Cardiac septum (tissue), 1 donor: ENCODE measurements at places on chromosomes 12 and 14. TPM values are rescaled to one million over a fixed set of nuclear protein-coding genes. Genes with fewer than 3 reads are reported as not detected.

The PLEKHD1 gene
- total RNA-seq: 0.13 TPM

DNA sequence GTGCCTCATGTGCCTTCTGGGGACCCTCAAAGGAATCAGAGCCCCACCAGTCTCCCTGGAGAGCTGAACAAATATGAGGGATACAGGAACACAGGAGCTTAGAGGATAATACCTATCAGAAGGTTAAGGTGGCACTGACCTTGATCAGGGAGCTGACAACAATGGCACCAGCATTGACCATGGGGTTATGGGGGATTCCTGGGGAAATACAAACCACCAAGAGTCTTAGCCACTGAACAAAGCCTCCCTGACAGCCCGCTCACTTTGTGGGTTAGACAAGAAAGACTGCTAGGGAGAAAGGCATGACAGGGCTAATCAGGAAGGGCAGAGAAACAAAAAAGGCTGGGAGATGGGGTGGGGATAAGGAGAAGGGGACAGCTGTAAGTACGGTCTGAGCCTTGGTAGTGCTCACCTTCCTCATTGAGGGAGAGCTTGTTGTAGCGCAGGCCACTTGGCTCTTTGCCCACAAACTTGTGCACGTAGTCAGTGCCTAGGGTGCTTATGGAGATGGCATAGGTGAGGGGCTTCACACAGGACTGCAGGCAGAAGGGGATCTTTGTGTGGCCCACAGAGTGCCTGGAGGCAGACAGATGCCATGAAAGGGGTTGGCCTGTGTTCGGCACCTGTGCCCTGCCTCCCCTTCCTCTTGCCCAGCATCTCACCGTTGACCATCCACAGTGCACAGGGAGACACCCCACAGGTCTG lies 9.3 kb downstream of the SPRYD4 start:
- DNase-seq: no peak

GRCh38 chr14:50955373-50956043 lies 11.2 kb upstream of the PYGL start:
- DNase-seq: peak; percentile 81

DNA sequence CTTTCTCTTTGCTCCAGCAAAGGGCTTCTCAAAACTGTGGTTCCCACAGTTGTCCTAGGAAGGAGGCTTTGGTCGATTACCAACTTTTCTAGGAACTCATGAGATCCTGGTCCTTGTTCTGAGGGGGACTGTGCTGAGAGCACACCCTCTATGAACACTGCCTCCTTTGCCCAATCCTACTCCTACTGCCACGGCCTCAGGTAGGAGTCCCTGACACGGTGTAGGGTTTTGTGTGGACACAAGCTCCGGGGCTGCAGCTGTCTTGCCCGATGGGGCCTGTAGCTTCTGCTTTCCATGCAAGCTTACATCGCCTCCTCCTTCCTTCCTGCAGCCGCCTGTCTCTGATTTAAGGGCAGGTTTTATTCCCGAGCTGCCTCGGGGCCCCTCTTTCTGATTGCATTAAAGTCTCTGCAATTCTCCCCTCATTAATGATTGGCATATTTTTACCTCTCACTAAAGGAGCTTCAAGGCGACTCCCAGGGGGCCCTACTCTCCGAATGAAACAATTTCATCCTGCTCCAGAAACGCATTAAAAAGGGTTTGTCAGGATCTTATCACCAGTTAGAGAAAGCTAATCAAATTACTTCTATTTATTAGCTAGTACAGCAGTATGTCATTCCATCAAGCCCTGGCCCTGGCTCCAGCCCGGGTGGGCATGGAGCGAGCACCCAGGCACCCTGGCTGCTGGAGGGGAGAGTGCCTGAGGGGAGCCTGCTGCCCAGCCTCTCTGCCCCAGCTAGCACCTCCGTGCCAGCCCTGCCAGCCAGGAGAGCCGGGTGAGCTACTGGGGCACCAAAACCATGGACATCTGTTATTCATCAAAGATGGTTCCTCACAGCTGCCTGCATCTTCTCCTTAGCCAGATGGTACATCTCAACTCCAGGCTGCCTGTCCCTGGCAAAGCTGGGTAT lies 38.0 kb upstream of the ESRRB start:
- DNase-seq: peak; percentile 53

The RERG gene
- total RNA-seq: 3.1 TPM

GRCh38 chr12:114702462-114702861 lies 18.5 kb upstream of the TBX3 start:
- no peak for DNase-seq
